Amniotic stem cell (primary cell): ENCODE measurements at places on chromosomes 3 and 15.

DNA sequence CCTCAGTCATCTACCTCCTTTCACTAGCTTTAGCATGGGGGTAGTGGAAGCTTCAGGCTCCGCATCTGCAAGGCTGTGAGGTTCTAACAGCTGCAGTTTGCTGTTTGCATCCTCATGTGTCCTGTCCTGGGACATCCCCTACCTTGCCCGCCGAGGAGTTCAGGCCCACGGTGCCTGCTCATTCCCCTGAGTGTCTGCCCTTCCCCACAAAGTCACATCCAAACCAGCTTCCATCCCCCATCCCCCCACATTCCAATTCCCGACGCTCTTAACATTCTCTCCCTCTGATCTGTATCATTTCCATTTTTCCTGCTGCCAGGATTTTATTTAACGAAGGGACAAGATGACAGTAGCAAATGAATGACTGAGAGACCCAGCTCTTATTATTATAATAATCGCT is 43.8 kb downstream of the HRH1 start:
- no peak for DNase-seq

DNA sequence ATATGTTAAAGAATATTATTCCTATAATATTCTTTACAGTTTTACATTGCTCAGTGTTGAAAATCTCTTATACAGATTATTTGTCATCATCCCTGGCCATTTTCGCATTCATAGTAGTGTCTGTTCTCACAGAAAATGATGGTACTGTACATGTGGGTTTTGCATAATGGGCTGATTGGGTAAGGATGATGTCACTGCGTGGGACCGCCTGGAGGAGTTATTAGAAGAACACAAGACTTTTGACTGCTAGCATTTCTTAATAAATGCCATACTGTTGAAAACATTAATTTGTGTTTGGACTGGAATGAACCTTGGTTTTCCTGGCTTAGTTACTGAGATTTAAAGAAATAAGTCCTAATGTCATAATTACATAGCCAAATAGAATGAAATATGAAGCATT is 20.3 kb downstream of the LRCH3 start:
- DNase-seq = no peak

DNA sequence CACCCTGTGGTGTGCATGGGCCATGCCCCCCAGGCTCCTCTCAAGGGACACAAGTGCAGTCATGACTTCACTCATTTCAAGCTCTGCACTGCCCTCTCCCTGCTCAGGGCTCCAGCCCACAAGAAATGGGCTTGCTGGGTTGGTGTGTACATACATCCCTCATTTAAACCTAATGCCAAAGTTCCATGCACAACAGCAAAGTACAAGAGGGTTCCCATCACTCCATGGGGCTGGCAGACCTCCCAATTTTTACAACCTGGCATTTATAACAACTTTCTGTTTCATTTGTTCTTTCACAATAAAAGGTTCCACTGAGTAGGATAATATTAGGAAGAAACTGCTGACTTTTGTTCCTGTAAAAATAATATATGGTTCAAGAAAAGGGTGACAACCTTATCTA is 54.3 kb downstream of the HERC2 start:
- DNase-seq = no peak

DNA sequence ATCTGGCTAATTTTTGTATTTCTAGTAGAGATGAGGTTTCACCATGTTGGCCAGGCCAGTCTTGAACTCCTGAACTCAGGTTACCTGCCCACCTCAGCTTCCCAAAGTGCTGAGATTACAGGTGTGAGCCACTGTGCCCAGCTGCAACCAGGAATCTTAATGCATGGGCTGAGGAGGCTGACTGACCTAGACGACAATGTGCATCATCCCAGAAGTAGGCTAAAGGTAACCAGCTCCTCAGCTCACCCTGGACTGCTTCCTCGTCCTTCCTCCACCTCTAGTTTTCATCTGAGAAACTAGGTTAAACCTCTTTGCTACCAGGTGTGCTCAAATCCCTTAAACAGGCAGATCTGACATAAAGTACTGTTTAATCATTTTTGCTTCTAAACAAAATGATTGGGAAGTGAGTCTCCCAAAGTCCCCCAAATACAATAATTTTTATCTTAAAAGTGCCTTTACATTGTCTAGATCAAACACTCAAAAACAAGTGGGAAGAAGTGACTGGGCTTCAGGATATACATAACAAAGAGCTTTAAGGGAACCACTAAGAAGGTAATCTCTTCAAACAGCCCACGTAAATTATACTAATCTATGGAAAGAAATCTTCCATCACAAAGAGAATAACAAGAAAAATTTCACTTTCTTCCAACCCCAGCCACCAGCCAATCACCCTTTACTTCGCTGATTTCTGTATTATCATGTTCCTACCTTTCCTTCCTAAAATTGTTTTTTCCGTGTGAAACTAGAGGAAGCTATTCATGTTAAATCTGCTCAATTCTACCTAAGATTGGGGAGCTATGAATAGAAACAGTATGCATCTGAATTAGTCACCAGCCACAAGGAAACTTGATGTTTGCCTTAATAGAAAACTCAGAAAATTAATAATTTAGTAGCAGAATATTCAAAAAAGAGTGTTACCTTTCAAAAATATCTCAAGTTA is 34.7 kb downstream of the IGF2BP2 start:
- DNase-seq = no peak

- no peak for DNase-seq
Measured at GRCh38 chr15:101108461-101108775, 143.4 kb downstream of the CHSY1 start.

DNA sequence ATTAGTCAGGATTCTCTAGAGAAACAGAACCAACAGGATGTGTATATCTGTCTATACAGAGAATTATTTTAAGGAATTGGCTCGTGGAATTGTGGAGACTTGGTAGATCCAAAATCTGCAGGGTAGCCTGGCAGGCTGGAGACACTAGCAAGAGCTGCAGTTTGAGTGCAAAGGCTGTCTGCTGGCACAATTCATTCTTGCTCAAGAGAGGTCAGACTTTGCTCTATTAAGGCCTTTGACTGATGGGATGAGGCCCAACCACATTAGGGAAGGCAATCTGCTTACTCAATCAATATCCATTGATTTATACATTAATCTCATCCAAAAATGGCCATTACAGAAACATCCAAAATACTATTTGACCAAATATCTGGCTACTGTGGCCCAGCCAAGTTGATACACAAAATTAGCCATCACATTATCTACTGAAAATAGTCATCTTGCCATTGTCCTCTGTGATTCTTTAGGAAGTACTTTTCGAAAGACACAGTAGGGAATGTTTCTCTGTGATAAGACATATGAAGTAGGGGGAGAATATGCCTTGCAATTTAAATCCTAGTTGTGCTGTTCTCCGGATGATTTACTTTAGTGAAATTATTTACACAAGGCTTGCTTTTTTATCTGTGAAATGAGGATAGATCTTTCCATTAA is 873.8 kb downstream of the ROBO2 start:
- no peak for DNase-seq

DNA sequence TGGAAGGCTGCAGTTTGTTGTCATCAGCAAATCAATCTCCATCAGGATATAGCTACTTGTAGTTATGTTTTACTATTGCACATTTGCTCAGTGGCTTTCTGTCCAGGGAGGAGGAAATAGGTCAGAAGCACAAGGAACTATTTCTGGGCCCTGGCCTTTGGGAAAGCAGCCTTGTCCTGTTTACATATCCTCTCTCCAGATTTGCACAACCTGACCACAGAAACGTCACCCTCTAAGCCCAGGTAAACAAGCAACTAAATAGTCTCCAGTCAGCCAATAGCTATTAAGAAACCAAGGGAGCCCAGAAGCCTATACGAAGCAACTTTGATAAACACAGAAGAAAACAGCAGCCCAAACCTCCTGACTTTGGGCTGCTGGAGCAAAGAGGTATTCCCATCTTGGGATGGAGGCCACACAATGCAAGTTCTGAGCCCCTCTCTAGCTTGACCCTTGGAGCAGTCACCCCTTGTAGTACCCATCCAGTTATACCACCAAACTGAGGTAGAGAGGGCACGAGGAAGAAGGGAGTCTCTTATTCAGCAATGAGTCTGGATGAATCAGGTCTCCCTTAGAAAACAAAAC is 2.3 kb upstream of the FEM1B start:
- no peak for DNase-seq

GRCh38 chr3:67654844-67655177 is 399 bp upstream of the SUCLG2 start:
- DNase-seq = no peak

GRCh38 chr15:101538996-101539395 is 49.5 kb upstream of the PCSK6 start:
- no peak for DNase-seq

DNA sequence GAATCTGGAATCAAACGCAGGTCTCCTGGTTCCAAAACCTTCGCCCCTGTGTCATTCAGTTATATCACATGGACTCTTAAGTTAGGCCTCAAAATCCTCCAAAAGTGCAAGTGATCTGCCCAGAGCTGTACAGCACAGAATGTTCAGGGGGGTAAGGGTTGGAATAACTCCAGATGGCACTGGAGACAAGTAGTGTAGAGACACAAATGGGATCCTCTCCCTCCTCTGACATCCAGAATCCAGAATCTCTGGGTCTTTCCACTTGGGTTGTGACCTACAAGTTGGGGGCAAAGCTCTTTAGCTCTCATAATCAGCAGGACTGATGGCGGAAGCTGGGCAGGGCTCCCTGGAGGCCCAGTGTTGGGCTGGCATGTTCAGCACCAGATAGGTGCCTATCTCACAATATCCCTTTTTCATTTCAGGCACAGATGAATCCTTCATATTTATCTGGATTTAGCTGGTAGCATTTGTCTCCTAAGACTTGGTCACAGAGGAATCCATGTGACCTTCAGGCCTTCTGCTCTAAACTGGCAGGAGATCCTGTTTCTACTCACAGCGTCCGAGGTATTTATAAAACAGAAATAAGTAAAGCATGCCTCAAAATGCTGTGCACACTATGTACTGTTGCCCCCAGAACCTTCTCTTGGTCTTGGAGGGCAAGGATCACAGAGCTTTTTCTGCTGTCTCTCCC is 15.4 kb downstream of the ABHD2 start:
- no peak for DNase-seq

GRCh38 chr15:67077641-67078215 is 12.3 kb downstream of the SMAD3 start:
- DNase-seq = no peak

DNA sequence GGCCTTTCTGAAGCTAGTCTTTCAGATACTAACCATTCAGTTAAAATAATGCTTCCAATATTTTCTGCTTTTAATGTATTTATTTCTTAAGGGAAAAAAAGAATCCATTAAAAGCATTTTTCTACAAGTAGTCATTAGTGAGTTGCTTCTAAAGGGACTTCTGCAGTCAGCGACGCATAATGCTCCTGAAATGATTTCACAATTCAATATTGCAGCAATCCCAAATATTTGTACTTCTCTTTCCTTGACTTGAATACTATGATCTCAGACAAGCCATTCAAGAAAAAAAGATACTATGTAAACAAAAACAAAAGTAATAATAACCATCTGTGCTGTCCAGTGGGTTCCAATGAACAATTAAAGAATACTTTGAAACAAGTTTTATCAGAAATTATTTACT is 681.0 kb downstream of the DIPK2A start:
- DNase-seq = no peak

- no peak for DNase-seq
Measured at GRCh38 chr3:127103080-127103479, 89.9 kb upstream of the PRR23E start.

DNA sequence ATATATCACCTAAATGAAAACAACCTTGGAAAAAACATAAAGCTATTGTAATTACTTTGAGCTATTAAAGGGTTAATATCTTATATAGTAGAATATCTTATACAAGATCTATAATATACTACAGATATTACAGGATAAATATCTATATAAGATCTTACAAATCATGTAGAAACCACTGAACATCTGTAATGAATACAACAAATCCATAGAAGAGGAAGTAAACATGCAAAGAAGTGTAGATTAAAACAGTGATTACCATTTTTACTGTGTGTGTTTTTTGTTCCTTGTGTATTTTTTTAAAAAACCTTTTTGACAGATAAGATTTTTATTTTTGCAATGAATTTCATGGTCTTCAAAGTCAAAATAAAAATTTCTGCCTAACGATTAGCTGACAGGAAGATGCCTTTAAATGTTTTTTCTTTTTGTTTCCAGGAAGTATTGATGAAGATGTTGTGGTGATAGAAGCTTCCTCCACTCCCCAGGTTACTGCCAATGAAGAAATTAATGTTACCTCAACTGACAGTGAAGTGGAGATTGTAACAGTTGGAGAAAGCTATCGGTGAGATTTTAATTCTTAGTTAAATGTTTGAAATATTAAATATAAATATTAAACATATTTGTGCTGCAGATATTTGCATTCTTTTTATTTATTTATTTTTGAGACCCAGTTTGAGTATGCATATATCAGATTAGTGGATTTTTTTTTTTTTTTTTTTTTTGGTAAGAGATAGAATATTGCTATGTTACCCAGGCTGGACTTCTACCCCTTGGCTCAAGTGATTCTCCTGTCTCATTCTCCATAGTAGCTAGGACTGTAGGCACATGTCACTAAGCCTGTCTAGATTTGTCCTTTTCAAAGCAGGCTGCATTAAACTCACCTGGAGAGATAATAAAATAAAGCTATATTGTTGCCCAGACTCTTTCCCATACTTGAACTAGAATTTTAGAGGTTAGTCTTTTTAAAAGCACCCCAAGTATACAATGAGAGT is 52.8 kb upstream of the CCNB2 start:
- no peak for DNase-seq

GRCh38 chr3:128623762-128624176 is 26.8 kb downstream of the RPN1 start:
- no peak for DNase-seq

- DNase-seq = no peak
Measured at GRCh38 chr3:182124187-182124586, 412.5 kb downstream of the SOX2 start.

DNA sequence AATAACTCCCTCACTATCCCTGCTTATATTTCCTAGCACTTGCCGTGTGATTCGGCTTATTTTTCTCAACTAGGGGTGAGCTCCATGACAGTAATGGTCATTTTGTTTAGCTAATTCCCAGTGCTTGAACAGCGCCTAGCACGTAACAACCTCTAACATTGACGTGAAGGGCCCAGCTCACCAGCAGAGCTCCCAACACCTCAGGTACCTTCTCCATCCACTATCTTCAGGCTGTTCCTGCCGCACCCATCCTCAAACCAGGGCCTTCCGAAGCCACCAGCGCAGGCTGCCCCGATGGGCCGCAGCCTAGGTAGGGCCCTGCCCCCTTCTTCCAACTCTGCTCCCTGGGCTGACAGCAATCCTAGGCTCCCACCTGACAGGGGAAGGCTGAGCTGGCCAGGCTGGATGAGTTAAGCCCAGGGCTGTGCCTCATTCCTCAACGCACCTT is 751 bp upstream of the RPS17 start:
- DNase-seq = no peak

- DNase-seq = no peak
Measured at GRCh38 chr3:163538387-163538786, 1539.9 kb downstream of the SI start.

DNA sequence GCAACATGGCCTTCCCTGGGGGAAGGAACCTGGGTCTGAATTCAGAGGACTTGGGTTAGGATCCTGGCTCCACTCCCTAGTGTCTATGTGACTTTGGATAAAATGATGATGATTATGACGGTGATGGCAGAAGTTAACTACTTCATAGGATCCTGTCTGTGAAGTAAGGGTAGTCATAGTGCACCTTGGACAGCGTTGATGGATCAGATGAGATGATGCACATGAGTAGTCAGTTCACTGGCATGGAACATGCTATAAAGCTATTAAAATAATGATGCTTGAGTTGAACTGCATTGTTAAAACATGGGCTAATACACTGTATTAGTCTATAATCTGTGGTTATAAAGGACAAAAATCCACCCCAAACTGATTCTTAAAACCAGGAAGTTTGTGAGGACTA is 62.0 kb downstream of the EEFSEC start:
- no peak for DNase-seq
